ENCODE measurements at places on chromosomes 12 and 14.
A peak's percentile ranks its signal among the peaks of the same experiment; 100 is the strongest.

DNA sequence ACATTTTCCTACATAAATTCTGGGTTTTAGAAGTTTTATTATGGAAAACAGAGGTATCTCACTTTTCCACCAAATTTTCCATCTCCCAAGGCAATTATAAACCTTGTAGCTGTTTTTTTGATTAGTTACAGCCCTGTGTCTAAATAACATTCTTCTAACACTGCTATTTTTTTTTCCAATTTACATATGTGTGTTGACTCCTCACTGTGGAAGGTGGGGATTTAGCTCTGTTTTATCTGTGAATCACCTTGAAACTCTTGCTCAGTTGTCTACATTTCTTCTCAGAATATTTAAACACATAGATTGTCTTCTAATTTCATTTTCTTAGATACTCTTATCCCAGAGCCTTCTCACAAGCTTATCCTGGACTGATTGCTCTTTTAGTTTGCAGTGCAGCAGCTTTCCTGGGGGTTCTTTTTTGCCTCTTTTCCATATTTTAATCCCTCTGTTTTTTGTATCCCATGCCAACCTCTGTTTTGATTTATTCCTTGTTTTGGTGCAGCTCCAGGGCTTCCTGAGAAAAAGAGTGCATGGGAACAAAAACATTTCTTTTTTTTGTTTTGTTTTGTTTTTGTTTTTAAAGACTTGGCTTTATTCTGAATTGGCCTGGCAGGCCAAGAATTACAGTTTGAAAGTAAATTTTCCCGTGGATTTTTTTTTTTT, 36.7 kb downstream of the TBC1D15 start:
- no peak for DNase-seq

- DNase-seq, result no peak
These were observed 475 bp upstream of the PCNX1 start for GRCh38 chr14:70906793-70907175.

DNA sequence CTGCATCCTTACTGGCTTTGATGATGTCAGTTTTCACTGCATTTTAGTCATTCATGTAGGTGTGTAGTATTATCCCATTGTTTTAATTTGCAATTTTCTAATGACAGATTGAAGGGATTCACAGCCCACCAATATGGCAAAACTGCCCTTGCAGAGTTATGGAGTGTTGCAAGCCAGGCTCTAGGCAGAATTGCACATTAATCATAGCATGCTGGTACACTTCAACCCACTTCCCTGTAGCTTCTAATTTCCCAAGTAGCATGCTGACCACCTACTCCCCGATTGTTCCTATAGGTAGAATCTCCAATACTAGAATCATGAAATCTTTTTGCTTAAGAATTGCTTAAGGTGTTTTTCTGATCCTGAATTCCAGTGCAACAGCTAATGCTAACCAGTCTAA, 5.2 kb upstream of the RNASE6 start:
- DNase-seq, result no peak

- DNase-seq, result no peak
These were observed 397.6 kb upstream of the TMTC1 start for GRCh38 chr12:30181334-30181733.

GRCh38 chr12:130218682-130219081, 56.4 kb downstream of the FZD10 start:
- no peak for DNase-seq

DNA sequence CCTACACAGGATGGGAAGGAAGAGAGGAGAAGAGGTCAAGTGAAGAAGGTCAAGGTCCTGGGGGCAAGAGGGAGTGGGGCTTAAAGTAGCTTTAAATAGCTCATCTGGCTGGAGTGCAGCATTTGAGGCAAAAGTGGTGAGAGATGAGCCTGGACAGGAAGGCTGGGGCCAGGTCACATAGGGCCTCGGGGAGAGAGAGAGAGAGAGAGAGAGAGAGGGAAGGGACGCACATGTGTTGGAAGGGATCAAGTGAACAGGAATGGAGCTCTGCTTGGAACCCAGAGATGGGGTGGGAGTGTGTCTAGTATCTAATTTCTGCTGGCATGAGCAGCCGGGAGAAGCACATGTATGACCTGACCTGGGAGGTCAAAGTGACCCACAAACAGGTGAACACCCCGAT, 407.5 kb downstream of the MED13L start:
- no peak for DNase-seq

DNA sequence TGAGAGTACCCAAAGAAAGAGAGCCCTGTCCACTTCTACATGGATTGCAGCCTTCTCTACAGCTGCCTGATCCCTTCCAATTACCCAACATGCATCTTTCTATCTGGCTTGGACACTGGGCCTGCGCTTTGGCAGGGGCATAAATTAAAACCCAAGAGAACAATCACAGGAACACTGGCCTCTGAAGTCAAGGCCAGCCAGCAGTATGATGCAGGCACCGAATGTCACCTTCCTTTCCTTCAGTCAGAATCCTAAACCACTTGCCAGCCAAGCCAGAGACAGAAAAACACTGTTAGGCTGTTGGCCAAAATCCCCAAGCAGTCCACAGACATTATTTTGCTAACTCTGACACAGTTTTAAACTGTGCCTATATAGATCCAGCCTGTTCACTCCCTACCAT, 113.7 kb downstream of the DUSP6 start:
- no peak for DNase-seq

DNA sequence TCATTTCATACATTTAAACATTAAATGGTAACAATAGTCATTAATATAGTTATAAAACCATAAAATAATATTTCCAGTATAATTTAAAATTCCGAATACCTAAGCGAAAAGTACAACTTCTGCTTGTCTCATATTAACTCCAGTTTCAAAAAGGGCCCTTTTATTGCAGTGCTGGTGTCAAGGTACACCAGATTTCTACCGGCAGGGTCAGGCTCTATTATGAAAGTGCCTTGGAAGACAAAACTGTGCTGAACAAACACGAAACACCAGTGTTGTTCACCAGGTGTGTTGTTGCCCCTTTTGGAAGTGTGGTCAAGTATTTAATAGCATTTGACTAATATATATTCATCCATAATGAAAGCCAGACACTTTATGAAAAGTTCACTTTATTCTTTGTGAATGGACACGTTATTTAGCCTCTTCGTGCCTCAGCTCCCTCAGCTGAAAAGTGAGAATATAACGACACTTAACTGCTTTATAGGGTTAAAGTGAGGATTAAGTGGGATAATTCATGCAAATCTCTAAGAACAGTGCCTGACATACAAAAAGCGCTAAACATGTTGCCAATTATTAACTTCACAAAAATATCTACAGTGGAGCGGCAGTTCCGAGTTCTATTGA, 20.3 kb upstream of the GNS start:
- no peak for DNase-seq

- DNase-seq, result no peak
These were observed 5.5 kb downstream of the SLC25A47 start for GRCh38 chr14:100328495-100329163.

- no peak for DNase-seq
These were observed 13.6 kb upstream of the CDCA4 start for GRCh38 chr14:105034315-105035039.

DNA sequence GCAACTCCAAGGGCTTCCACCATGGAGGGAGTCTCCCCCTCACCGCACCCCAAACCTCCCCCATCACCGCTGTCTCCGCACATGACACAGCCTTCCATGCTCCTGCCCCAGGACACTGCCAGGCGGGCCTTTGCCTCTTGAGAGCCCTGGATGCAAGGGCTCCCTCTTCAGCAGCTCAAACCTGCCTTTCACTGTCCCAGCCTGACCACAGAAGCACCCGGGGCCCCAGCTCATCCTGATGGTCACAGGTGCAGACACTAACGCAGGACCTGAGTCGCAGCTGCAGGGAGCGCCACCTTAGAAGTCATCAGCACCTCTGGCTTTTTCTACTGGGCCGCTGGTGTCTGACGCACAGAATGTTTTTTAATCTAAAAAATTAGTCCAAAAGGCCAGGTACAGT, 54.0 kb downstream of the SYNE3 start:
- no peak for DNase-seq

- no peak for DNase-seq
These were observed 49.8 kb downstream of the SDR9C7 start for GRCh38 chr12:56884421-56884820.

DNA sequence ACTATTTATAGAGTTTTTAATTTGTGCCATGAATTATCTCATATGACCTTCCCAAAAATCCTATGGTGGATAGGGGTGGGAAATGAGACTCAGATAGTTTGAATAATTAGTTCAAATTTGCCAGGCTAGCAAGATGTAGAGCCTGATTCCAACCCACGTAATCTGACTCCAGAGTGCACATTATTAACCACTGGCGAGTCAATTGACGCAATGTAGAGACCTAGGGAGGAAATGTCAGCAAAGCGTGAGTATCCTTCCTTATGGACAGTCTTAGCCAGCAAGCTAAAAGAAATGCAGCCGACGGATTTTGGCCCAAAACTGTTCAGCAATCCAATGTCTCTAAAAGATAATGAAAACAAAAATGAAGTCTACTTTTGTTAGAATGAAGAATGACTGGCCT, 193.3 kb upstream of the KRR1 start:
- no peak for DNase-seq

DNA sequence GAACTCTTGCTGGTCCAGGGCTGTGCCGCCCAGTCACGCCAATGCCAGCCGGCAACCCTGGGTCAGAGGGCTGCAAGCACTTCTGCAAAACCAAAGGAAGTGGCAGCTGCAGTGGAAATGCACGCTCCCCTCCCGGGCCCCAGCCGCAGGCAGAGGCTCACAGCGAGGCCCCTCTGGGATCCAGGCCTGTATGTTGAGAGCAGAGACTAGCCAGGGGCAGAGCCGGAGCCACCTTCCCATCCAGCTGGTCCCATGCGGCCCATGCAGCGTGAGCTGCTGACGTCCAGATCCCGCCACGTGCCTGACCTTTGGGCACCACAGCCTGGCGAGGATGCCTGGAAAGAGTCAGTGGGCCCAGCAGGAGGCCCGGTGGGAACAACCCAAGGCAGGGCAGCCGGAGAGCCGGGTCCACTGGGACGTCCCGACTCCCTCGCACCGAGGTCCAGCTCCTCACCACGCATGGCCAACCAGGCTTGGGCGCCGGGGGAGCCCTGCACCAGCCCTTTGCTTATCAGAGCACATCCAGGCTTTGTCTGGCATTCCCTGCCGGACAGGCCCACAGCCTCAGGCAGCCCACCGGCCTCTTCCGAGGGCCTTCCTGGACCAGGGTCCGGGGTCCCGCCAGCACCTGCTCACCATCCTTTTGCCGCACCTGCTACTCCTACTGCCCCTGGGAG, 4.3 kb downstream of the GPR132 start:
- DNase-seq, result no peak

DNA sequence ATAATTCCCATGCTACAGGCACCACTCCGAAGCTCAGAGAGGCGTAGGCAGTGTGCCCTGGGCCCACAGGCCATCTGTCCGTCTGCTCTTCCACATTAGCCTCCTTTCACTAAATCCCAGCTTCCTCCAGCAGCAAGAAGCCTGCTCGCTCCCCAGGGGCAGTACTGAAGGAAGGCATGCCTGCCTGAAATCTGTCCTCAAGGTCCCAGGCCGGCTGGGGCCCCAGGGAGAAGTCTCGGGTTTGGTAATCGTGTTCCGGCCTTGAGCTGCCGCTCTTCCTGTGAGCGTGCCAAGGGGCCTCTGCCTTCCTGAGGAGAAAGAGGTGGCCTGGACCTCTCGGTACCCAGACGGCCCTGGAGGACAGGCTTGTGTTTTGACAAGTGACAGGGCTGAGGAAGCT, 15.2 kb upstream of the DLK1 start:
- DNase-seq, result no peak

DNA sequence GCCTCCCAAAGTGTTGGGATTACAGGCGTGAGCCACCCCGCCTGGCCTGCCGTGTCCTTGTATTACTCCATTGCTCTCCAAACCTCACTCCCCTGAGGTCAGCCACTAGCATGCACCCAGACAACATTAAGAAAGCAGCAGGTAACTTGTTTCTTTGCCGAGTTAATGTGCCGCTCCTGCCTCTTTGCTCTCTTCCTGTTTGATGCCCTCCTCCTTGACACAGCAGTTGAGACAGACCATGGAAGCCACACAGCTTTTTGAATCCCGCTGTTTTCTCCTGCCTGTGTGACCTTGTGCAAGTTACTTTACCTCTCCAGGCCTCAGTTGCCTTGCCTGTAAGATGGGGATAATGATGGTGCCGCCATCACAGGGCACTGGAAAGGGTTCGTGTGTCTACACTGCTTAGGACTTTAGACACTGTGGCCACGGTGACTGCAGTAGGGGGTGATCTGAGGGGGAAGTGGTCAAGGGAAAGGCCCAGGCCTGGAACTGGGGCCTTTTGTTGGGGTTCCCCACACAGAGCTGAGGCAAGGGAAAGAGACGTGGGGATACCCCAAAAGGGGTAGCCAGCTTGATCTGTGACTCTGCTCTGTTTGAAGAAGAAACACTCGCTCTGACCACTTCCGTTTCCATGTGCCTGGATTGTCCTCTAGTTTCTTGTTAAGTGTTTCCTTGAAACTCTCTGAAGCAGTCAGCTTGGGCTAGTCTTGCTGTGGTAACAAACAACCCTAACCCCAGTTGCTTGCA, 69.3 kb downstream of the RIN3 start:
- no peak for DNase-seq

- DNase-seq, result no peak
These were observed 75.1 kb downstream of the NRXN3 start for GRCh38 chr14:78245238-78245637.

- peak; percentile 23 for DNase-seq
These were observed 574 bp downstream of the WNK1 start for GRCh38 chr12:752695-753610.

DNA sequence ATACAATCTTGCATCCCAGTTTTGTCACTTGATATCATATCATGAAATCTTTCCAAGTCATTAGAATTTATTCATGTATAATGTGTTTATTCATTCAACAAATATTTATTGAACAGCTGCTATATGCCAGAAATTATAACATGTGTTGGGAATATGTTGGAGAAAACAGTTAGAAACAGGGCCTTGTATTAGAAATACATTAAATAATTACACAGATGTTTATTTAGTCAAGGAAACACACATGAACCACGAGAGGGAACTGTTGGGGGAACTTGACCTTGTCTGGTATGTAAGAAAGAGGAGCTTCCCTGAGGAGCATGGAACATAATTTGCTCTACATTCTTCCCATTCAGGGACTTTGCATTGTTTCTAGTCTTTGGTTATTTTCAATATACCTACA, 191.7 kb upstream of the FRMD6 start:
- no peak for DNase-seq

DNA sequence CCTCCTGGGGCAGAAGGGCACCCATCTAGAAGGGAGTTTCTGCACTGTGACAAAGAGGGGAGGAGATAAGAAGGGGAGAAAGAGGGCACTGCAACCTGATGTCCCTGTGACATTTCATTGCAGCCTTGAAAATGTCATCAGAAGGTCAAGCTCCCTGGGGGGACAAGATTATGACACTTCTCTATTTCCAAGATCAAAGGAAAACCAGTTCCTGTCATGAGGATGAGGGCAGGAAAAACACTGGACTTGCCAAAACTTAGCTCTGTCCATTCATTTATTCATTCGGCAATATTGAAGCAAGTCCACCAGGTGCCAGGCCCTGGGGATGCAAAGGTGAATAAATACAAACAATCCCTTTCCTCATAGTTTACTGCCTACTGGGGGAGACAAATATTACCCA, 138.4 kb upstream of the CDKN3 start:
- DNase-seq, result no peak

DNA sequence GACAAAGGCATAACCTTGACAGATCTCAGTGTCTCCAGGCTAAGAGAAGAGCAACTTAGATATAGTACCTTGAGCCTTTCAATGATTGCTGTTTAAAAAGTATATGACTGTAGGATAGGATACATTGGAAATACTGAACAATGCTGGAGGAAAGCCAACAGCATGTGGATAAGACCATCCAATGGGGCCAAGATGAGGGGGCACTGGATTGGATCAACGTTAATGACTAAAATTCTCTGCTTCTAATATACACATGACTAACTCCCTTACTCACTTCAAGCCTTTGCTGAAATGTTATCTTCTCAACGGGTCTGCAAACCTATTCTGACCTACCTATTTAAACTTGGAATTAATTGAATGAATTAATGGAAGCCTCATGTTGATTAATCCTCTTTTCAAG, 354.9 kb downstream of the RAD51B start:
- DNase-seq, result no peak
